ENCODE measurements at places on chromosomes 7 and 10. TPM values are rescaled to one million over a fixed set of nuclear protein-coding genes. Genes with fewer than 3 reads are reported as not detected.

GRCh38 chr7:100875356-100875751 is 451 bp downstream of the SRRT start:
- H3K36me3 ChIP-seq, result peaks cover 72% of the 10 kb centered on the region
- no peaks in the 10 kb centered on the region for H3K27me3 ChIP-seq
- peak overlapping the region; percentile 95 for H3K27ac ChIP-seq
- peaks cover 64% of the 10 kb centered on the region for H3K4me1 ChIP-seq
- peak; percentile 61 for DNase-seq

ZNF862 gene
- total RNA-seq, result 31.3 TPM

DNA sequence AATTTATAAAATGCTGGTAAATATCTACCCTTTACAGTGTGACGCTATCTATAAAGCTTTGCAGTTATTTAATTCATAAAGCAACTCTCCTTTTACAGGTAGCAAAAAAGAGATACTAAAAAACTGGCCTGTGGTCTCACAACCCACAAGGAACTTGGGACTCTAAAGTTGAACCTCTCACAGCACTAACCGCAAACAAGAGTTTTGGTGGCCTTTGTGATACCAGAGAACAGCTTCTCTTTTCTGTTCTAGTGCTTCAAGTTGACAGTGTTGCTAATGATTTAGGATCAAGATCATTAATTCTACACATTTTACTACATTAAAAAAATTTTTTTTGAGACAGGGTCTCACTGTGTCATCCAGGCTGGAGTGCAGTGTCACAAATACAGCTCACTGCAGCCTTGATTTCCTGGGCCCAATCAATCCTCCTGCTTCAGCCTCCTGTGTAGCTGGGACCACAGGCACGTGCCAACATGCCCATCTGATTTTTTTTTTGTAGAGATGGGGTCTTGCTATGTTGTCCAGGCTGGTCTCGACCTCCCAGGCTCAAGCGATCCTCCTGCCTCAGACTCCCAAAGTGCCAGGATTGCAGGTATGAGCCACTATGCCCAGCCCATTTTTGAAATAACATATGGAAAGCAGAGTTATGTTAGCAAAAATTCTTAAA is 56.0 kb upstream of the ST8SIA6 start:
- DNase-seq, result peak; percentile 12
- H3K27me3 ChIP-seq, result no peaks in the 10 kb centered on the region
- no peak overlapping the region for H3K27ac ChIP-seq
- peaks cover 52% of the 10 kb centered on the region for H3K4me1 ChIP-seq

MEPCE gene
- total RNA-seq, result 50.5 TPM

DNA sequence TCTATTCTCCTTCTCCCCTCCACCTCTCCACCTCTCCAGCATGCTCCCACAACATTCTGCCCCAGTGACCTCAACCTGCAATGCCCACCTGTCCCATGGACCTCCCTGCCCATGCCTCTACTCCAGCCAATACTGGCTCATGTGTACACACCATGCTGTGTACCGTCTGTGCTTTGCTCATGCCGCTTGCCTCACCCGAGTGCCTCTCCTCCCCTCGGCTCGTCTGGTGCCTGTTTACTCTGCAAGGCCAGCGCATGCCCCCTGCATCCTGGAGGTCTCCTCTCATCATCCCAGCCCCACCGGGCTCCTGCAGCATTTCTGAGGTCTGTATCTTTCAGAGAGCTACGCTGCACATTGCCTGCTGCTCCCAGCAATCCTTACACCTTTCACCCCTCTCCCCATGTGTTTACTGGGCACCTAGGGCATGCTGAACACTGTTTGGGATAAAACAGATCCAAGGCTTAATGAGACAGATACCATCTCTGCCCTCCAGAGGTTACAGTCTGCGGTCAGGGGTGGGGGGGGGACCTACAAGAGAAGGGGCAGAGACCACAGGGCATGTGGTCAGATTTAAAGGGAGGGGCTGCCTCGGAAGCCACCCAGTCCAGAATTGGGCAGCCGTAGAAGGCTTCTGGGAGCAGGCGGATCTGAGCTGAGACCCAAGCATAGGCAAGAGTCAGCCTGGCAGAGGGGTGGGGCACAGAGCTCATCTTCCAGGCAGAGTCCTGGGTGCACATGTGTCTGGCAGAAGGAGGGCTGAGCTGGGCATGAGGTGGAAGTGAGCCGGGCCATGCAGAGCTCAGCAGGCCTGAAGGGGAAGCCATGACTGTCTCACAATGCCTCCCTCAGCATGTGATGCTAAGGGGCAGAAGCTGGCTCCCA is 29.6 kb upstream of the PSAP start:
- no peak overlapping the region for H3K27ac ChIP-seq
- H3K4me1 ChIP-seq, result peaks cover 30% of the 10 kb centered on the region
- H3K4me3 ChIP-seq, result no peak overlapping the region

GRCh38 chr10:60266513-60266912 is 123.2 kb downstream of the ANK3 start:
- H3K4me1 ChIP-seq, result no peaks in the 10 kb centered on the region
- no peak overlapping the region for H3K4me3 ChIP-seq
- H3K36me3 ChIP-seq, result peaks cover 19% of the 10 kb centered on the region
- DNase-seq, result no peak
- no peaks in the 10 kb centered on the region for H3K27me3 ChIP-seq
- no peak overlapping the region for H3K27ac ChIP-seq

SPDYE8 gene
- not detected for total RNA-seq

ZNF365 gene
- total RNA-seq, result not detected

DNA sequence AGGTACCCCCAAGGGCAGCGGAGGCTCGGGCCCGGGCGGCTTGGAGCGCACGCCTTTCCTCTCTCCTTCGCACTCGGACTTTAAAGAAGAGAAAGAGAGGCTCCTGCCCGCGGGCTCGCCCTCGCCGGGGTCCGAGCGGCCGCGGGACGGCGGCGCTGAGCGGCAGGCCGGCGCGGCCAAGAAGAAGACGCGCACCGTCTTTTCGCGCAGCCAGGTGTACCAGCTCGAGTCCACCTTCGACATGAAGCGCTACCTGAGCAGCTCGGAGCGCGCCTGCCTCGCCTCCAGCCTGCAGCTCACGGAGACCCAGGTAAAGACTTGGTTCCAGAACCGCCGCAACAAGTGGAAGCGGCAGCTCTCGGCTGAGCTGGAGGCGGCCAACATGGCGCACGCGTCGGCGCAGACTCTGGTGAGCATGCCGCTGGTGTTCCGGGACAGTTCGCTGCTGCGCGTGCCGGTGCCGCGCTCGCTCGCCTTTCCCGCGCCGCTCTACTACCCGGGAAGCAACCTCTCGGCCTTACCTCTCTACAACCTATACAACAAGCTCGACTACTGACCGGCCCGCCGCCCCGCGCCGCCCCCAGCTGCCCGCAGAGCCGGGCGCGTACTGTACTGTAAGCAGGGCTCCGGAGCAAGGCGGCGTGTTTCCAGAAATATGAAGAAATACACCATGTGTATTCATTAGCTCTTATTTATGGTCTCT is 1.8 kb downstream of the HMX2 start:
- DNase-seq, result peak; percentile 40
- H3K4me3 ChIP-seq, result peak overlapping the region; percentile 62
- H3K27me3 ChIP-seq, result peaks cover 61% of the 10 kb centered on the region
- peaks cover 57% of the 10 kb centered on the region for H3K4me1 ChIP-seq
- H3K36me3 ChIP-seq, result peaks cover 3% of the 10 kb centered on the region
- H3K27ac ChIP-seq, result peak overlapping the region; percentile 31

DNA sequence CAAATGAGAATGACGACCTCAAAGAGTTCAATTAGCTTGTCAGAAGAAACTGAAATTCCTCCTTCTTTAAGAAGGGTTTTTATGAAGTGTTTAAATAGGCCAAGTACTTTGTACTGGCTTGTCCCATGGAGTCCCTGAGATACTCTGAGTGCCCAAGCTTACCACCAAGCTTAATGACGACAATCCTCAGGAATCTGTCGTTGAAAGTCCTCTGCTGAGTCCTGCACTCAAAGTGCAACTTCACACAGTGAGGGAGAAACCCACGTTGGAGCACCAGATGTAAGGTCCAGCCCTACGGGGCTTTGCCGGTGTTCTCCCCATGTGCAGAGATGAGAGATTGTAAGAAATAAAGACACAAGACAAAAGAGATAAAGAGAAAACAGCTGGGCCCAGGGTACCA is 42.8 kb upstream of the AKR1C2 start:
- no peak overlapping the region for H3K27ac ChIP-seq
- peaks cover under 1% of the 10 kb centered on the region for H3K4me1 ChIP-seq
- no peaks in the 10 kb centered on the region for H3K27me3 ChIP-seq
- no peaks in the 10 kb centered on the region for H3K36me3 ChIP-seq

DNA sequence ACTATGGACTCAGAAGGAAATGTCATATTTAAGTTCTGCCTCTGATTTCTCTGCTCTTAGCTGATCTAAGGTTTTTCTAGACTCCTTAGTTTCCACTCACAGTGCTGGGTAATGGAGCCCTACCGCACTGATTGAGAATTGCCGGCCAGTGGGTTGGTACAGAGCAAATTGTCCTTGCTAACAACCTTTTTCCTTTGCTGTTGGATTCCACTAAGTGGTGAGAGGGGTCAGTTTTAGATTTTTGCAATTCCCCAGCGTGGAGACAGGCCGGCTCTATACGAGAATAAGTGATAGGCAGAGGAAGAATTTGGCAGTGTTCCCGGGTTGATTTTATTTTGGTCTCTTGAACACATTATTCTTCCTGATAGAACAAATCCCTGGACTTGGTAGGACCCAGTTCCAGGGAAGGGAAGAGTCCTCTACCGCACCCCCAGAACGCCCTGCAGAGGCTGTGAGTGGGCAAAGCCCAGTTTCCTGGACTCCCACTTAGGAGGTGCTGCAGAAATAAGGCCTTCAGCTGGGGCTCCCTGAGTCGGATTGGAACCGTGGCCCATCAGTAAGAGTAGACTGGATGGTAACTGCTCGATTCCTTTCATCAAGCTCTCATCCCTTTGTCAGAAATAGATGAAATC is 3.0 kb upstream of the NRP1 start:
- no peaks in the 10 kb centered on the region for H3K36me3 ChIP-seq
- peaks cover 64% of the 10 kb centered on the region for H3K27me3 ChIP-seq
- no peak for DNase-seq
- H3K4me1 ChIP-seq, result peaks cover 16% of the 10 kb centered on the region
- no peak overlapping the region for H3K27ac ChIP-seq

DNA sequence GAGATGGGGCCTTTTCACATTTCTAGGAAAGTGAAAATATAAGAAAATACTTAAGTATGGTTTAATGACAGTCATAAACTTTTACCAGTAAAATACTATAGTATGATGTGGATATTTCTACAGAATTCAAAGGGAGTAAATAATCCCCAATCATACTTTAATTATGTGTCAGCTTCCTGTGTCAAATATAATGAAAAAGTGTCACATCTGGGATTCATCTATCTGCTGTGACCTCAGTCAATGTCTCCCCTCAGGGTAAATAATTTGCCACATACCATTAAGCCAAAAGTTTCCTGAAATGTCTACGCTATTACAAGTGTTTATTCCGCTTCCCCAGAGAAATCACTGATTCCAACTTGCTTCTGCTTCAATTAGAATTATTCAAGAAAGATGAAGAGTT is 110.5 kb downstream of the ITGA8 start:
- no peak overlapping the region for H3K4me3 ChIP-seq
- peaks cover 12% of the 10 kb centered on the region for H3K27me3 ChIP-seq
- H3K27ac ChIP-seq, result no peak overlapping the region
- no peak for DNase-seq
- no peaks in the 10 kb centered on the region for H3K4me1 ChIP-seq

HOXA5 gene
- total RNA-seq, result not detected

GRCh38 chr7:29063236-29063635 is 83.1 kb downstream of the CPVL start:
- H3K4me1 ChIP-seq, result no peaks in the 10 kb centered on the region
- no peak for DNase-seq
- H3K27me3 ChIP-seq, result peaks cover 19% of the 10 kb centered on the region
- H3K36me3 ChIP-seq, result no peaks in the 10 kb centered on the region
- no peak overlapping the region for H3K27ac ChIP-seq
- no peak overlapping the region for H3K4me3 ChIP-seq

FEZF1 gene
- not detected for total RNA-seq

DNA sequence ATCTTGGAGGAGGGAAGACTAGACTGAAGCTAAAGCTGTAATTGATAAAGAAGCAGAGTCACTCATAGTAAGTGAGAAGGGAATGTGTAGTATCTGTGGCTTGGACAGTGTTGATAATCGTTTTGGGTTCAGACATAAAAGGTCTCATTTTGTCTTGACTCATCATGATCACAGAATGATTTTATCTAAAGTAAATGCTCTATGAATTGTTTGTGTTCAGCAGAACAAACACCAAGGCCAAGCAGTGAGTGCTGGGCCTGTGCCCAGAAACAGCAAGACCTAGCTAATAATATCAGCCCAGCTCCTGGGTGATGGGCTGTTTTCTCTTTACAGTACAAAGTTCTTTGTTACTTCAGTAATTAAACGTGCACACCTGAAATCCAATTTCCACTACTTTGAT is 26.7 kb upstream of the CD36 start:
- no peaks in the 10 kb centered on the region for H3K36me3 ChIP-seq
- peaks cover 3% of the 10 kb centered on the region for H3K27me3 ChIP-seq
- H3K27ac ChIP-seq, result no peak overlapping the region
- H3K4me3 ChIP-seq, result no peak overlapping the region
- no peak for DNase-seq

- peaks cover 39% of the 10 kb centered on the region for H3K36me3 ChIP-seq
- H3K27ac ChIP-seq, result no peak overlapping the region
- no peaks in the 10 kb centered on the region for H3K4me1 ChIP-seq
- no peak overlapping the region for H3K4me3 ChIP-seq
These were observed 34.8 kb upstream of the INMT start for GRCh38 chr7:30717181-30717580.

GRCh38 chr7:40717242-40717641 is 582.4 kb downstream of the SUGCT start:
- H3K27ac ChIP-seq, result no peak overlapping the region
- peak; percentile 37 for DNase-seq
- peaks cover 11% of the 10 kb centered on the region for H3K4me1 ChIP-seq

HTR7 gene
- total RNA-seq, result not detected

DNA sequence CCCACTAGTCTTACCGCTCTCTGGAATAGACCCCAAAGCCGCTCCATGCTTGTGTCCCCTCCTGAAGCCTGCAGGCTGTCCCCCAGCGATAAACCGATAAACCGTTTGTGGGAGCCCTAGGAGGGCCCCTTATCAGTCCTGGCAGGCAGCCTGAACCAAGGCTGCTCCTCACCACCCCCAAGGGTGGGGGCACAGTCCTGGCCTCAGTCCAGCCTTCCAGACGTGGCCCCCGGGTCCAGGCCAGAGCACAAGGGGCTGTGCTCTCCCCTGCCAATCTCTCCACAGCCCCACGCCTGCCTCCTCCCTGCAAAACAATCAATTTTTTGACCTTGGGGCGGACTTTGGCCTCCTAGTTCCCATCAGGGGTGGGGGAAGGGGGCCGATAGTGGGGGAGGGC is at the start of gene TFR2:
TSS of gene TFR2 (minus strand) at position 90 of the 397 bp plus-strand sequence. CDS start at position 47, 43 bp downstream.
- no peaks in the 10 kb centered on the region for H3K4me1 ChIP-seq
- H3K27ac ChIP-seq, result peak within 1 kb of the TSS; percentile 36
- DNase-seq, result no peak
- H3K36me3 ChIP-seq, result no peaks in the 10 kb centered on the region
- no peak within 1 kb of the TSS for H3K4me3 ChIP-seq

WDFY4 gene
- 0.37 TPM for total RNA-seq
